ENCODE measurements at places on chromosomes 4 and X.
A peak's percentile ranks its signal among the peaks of the same experiment; 100 is the strongest.

DNA sequence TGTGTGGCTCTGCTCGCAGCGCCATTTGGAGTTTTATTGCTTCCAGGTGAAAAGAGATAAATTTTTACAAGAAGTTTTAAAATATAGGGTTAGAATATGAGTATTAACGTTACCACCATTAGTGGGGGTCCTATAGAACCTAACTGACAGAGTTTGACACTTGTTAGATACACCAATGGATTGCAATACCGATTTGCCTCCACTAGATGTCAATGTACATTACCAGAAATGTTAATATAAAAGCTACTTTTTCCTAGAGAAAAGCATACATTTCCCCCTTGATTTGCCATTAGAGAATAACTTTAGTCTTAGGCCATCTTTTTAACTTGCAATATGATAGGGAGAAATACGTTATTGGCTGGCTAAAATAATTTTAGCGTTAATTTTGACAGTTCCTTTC, 108.4 kb downstream of the LINC00632 start:
- DNase-seq, result no peak

DNA sequence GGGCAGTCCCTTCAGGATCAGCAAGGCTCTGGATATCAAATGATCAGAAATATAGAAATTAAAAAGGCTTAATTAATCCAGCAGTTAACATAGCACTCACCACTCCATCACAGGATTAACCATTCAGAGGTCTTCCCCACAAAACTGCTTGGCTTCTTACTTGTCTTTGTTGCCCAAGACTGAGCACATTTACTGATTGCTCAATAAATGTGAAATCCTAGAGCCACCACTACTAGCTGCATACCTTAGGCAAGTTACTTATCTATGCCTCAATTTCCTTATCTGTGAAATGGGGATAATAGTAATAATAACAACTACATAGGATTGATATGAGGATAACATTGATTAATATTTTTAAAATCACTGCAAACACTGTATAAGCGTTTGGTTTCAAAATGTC, 124.2 kb downstream of the ARHGAP6 start:
- DNase-seq, result no peak

DNA sequence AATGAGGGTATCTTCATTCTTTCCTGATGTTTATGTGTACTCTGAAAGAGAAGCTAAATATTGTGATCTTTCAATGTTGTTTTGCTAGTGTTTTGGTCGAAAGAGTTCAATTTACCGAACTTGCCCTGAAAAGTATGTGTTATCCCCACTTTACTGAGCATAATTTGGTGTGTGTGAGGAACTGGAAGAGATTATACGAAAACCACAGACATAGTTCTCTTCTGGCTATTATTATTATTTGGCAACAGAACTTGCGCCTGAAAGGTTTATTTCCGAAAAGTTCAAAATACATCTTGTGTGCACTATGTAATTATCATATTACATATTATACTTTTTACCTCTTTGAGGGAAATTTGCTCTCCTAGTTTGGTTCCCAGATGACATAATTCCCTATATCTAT, 232.5 kb upstream of the INTU start:
- no peak for DNase-seq

DNA sequence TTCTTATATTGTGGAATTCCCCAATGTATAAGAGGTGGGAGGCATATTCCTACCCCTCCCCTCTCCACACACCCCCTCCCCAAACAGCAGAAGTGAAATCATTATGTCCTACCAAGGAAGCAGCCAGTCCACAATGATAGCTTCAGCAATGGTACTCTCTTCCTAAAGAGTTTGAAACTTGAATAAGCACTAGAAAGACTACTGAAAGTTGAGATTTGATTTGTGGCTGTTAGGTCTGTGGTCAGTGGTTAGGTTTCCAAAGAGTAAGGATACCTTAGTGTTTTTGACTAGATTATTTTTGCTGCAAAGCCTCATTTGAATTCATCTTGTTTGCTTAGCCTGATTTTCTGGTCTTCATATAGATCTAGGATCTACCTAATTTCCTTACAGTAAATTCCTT, 242.2 kb downstream of the DKK2 start:
- DNase-seq, result no peak

- no peak for DNase-seq
Observed at GRCh38 chrX:2989565-2989964, 16.8 kb upstream of the ARSH start.

GRCh38 chr4:81214144-81214880, 710 bp downstream of the PRKG2 start:
- DNase-seq, result no peak

DNA sequence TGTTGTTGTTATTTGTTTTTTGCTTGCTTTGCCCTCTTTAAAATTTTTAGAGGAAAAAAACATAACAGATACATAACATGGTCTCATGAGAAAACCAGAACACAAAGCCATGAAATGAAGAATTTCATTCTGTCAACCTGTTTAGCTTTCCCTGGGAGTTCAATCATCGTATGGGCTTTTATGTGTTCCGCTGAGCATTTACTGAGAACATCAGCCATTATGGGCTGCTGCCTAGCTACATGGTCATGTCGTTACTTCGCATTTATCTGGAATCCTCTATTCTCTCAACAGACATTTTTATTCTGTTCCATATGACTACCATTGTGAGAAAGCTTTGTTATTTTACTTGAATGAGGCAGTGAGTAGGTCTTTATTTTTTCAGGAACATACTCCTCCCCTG, 51.4 kb downstream of the NDST3 start:
- no peak for DNase-seq

GRCh38 chr4:20253735-20254409, 2.2 kb downstream of the SLIT2 start:
- DNase-seq, result peak; percentile 64

GRCh38 chr4:13403833-13404232, 80.3 kb downstream of the RAB28 start:
- DNase-seq, result no peak

GRCh38 chrX:153470411-153471363, at the start of gene HAUS7:
Gene HAUS7 (minus strand): TSS chrX:153470576. CDS start chrX:153470557, 19 bp downstream.
- DNase-seq, result peak; percentile 94

DNA sequence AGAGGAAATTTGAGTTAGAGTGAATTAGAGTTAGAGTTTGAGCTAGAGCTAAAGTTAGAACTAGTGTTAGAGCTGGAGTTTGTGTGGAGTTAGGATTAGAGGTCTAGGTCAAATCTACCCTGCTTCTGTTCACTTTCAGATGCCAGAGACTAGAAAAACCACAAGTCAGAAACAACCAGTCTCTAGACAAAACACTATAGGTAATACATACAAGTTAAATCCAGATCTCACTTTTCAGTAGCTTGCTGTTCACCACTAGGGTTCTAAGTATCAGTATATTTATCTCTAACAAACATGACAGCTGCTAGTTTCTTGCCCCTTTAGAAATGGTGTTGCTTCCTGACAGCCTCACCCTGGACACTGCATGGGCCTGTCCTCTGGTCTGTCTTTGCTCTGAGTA, 300.7 kb downstream of the ARAP2 start:
- no peak for DNase-seq

DNA sequence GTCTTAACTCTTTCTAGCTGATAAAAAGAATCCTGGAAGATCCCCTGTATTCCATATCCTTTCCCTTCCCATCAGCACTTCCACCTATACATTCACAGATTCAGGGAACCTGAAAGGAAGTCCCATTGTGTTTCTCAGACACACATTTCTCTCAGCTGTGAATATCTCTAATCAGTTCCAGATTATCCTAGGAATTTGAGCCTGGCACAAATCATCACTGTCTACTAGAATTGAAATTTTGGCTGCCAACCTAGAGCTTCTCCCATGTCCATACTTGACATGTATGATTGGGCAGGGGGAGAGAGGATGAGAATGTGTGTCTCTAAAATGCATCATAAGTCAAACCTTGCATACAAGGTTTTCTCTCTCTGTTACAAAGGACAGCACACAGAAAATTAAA, 53.1 kb downstream of the NDST3 start:
- no peak for DNase-seq

- no peak for DNase-seq
Observed at GRCh38 chrX:1656379-1656778, 41.5 kb downstream of the ASMT start.

GRCh38 chrX:30997411-30997810, 74.4 kb downstream of the FTHL17 start:
- DNase-seq, result no peak

DNA sequence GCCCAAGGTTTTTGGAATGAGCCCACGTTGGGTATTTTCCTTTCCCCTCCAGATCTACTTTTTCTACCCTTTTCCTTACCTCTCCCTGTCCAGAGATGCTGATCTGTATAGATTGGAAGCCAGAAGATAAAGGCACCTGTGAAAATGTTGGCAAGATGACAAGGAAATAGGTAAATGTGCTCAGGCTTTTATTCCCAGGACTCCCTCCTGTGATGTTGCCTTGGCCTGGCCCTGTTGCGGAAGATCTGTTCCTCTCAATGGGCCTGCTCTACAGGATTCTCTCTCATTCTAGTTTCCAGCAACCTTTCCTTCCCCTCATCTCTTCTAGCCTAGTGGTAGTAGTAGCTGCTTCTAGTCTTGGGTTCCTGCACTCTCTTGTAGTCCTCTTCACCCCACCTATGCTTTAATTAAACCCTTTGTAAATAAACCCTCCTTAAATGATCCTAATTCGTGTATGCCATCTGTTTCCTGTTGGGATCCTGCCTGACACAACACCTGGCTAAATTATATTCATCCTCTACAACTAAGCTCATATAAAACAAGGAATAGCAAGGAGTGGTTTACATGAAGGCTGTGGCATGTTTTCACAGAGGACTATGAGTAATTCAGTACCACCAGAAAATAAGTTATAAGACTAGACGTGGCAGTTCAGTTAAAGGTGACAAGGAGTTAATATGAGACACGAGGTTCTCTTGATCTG, 95.7 kb upstream of the MAOA start:
- no peak for DNase-seq
